NCI-H524 (cell line): ENCODE measurements at places on chromosomes 16 and 17.

DNA sequence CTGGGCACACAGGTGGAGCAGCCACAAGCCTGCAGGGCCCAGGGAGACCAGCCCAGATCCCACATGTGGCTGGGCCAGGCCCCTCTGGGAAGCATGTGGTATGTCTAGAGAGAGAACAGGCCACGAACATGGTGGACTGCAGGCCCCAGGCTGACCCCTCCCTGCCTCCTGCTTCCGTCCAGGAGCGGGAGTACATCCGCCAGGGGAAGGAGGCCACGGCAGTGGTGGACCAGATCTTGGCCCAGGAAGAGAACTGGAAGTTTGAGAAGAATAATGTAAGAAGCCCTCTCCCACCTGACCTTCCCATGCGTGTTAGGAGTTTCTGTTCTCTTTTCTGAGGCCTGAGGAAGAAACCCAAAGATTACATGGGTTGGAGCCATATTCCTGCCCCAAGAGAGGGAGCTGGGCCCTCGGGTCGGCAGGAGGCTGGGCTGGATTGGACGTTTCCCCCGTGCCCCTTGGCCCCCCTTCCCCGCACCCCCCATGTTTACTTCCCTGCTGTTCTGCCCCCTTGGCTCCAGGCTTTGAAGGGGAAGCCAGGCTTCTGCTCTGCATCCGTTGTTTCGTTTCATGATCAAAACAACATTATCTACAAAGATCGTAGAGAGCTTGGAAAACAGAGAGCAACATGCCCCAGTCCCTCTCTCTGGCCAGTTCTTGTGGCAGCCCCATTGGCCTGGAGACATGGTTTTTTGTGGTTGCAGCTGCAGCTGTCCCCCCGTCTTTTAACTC lies 5.7 kb upstream of the TCAP start:
- DNase-seq: no peak

- peak; percentile 16 for DNase-seq
Measured at GRCh38 chr16:56871172-56871593, 6.2 kb downstream of the SLC12A3 start.

GRCh38 chr17:61144617-61145564 lies 254.8 kb upstream of the TBX2 start:
- DNase-seq: no peak

DNA sequence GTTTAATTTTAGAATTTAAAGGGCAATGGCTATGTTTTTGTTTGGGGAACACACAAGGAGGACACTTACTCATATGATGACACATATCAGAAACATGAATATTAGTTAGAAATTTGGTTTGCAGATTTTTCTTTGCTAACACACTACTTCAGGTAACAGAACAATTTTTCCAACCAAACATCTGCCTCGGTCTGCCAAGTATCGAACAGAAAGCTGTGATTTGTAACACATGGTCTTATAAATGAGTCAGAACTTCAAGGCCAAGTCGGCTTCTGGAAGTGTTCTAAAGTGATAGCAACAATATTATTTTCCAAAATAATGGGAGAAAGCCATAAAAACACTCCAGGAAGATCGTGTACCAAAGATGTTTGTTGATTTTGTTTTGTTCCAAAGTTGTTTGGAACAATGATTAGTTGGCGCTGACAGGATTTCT lies 75.9 kb upstream of the PMFBP1 start:
- no peak for DNase-seq

DNA sequence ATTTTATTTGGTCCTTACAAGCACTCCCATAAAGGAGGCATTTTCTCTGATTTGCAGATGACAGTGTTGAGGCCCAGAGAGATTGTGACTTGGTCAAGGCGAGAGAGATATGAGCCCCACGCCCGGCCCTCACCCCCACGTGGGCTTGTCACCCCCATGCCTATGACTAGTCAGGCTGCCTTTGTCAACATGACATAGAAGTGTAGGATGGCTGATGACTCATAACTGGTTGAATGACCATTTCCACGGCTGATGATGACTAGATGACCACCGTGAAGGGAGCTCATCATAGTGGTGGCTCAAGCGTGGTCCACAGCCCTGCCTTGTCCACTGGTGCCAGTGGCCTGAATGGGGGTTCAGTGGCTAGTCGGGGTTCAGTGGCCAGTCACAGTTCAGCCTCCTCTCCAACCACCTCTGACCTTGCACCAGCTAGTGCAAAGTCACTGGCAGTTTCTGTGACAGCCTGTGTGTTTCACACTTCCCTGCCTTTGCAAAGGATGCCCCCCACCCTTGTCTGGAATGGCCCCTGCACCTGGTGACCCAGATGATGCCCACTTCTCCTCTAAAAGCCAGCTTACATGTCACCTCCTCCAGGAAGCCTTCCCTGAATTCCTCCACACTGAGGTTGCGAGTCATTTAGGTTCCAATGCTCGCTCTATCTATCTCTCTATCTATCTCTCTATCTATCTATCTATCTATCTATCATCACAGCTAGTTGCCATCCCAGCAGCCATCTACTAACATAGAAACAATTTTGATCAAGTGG lies 3.8 kb upstream of the WSCD1 start:
- DNase-seq: no peak

DNA sequence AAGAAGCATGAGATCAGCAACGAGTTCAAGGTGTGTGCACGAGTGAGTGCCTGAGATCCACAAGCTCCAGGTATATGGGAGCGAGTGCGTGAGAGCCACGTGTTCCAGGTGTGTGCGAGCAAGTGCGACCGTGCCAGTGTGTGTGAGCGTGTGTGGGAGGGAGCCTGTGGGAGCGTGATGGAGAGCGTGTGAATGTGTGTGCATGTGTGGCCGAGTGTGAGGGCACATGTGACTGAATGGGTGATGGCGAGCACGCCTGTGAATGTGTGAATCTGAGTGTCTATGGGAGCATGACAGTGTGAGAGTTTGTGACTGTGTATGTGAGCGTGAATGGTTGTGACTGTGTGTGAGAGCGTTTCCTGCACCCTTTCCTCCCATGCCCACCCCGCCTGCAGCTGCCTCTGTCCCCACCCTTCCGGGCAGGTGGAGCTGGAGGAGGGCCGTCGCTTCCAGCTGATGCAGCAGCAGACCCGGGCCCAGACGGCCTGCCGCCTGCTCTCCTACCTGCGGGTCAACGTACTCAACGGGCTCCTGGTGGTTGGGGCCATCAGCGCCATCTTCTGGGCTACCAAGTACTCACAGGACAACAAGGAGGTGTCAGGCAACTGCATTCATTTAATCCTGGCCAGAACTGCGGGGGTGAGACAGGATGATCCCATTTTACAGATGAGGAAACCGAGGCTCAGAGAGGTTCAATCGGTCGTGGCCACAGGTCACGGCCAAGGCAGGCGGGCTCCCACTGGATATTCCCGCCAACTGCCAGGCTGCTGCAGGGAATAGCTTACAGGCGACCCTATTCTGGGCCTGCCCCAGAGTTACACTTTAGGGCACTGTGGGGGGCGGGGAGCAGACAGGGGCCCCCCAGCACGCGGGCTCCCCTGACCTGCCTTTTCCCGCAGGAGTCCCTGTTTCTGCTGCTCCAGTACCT lies 3.7 kb downstream of the TMC8 start:
- DNase-seq: peak; percentile 72

- no peak for DNase-seq
Measured at GRCh38 chr17:61568219-61569072, 22.6 kb downstream of the NACA2 start.

GRCh38 chr17:57892820-57893595 lies 43.2 kb upstream of the MRPS23 start:
- no peak for DNase-seq

DNA sequence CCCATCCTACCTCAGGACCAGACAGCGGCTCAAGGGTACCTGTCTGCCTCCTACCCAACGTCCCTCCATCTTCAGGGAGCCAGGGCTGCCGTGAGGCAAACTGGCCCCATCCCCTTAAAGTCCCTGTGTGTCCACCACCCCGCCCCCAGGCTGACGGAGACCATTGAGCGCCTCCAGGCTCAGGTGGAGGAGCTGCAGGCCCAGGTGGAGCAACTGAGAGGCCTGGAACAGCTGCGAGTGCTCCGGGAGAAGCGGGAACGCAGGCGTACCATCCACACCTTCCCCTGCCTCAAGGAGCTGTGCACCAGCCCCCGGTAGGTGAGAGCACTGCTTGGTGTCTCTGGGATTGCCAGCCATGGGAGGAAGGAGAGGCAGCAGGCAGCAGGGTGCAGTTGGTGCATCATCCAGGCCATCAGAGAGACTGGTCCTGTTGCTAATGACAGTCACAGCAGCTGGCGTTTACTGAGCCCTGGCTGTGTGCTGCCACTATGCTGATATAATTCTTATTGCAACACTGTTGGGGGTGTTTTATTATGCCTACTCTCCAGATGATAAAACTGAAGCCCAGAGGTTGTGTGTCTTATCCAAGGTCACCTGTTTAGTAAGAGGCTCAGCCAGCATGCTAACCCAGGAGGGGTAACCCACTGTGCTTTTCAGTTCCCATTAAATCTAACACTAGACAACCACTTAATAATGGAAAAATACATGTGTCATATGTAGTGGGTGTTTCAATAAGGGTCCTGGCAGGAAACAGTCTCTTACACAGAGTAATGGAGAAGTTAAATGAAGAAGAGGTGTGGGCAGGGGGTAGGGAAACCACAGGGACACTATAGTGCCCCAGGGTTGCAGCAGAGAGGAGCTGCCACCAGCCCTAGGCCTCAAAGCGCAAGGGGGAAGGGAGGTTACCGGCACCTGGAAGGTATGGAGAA lies 10.3 kb upstream of the MRPL58 start:
- no peak for DNase-seq

GRCh38 chr16:47644166-47644565 lies 183.0 kb downstream of the PHKB start:
- DNase-seq: no peak

DNA sequence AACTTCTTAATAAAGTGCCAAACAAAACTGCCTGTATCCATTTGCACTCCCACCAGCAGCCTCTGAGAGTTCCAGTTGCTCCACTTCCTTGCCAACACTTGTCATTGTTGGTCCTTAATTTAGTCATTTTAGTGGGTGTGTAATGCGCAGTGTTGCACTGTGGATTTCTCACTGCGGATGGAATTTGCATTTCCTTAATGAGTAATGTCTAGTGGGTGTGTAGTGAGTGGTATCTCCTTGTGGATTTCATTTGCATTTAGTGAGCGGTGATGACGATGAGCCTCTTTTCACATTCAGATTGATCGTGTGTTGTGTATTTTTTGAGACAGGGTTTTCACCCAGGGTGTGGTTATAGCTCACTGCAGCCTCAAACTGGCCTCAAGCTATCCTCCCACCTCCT lies 4.1 kb upstream of the MSLN start:
- no peak for DNase-seq

DNA sequence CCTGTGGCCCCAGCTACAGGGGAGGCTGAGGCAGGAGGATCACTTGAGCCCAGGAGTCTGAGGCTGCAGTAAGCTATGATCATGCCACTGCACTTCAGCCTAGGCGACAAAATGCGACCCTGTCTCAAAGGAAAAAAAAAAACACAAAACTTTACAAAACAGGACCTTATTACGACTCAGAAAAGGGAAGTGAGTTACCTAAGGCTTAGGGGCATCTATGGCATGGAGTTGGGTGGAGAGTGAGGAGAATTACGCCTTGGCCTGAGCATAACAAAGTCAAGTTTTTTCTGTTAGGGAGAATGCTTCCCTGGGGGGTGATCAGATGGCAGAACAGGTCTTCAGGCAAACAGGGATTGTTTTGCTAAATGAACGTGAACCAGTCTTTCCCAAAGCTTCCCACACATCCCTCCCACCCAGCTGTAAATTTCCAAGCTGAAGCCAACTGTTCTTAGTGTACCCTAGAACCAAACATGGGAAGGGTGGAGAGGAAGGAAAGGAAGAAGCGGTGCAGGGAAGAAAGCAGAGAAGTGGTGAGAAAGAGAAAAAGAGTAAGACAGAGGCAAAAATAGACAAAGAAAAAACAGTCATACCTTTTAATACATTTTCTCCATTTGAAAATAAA lies 24.6 kb upstream of the TNRC6C start:
- DNase-seq: no peak

- DNase-seq: peak; percentile 74
Measured at GRCh38 chr17:63086483-63087185, 120.6 kb downstream of the TANC2 start.

GRCh38 chr17:40056379-40057015 lies 2.3 kb upstream of the MED24 start:
- DNase-seq: peak; percentile 44

DNA sequence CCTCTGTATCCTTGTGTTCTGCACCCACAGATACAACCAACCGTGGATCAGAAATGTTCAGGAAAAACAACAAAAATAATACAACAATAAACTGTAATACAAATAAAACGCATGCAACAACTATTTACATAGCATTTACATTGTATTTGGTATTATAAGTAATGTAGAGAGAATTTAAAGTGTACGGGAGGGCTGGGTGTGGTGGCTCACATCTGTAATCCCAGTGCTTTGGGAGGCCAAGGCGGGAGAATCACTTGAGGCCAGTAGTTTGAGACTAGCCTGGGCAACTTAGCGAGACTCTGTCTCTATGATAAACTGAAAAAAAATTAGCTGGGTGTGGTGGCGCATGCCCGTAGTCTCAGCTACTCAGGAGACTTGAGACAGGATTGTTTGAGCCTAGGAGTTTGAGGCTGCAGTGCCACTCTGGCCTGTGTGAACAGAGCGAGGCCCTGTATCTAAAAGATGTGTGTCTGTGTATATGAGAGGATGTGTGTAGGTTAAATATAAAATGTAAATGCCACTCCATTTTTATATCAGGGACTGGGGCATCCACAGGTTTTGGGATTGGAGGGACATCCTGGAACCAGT lies 13.3 kb downstream of the SEC14L1 start:
- no peak for DNase-seq

DNA sequence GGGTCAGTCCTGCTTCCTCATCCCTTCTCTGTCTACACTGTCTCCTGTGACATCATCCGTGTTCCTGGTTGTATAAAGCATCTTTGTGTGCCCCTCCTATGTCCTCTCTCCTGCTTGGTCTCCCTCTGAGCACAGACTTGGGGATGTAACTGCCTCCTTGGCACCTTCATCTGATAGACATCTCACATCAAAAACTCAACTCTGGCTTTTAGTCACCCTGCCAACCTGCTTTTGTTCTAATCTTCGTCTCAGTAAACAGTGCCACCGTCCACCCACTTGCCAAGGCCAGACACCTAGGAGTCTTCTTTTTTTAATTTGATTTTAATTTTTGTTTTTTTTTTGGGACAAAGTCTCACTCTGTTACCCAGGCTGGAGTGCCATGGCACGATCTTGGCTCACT lies 16.9 kb upstream of the KSR1 start:
- no peak for DNase-seq

DNA sequence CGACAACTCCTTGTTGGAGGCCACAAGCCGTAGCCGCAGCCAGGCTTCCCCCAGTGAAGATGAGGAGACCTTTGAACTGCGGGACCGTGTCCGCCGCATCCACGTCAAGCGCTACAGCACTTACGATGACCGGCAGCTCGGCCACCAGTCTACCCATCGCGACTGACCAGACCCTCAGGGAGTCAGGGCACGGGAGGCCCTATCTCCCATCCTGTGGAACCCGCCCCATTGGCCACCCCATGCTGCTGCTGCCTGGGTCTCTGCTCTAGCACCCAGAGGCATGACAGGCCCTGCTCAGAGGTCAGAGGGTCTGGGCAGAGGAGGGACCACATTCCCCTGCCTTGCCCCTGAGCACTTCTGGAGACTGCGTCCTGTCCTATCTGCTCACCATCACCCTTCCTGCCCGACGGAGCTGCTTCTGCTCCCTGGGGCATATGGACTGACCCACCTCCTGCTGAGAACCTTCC lies 8.9 kb downstream of the TNFAIP1 start:
- DNase-seq: no peak
